ENCODE measurements at places on chromosomes 1 and 21.
A peak's percentile ranks its signal among the peaks of the same experiment; 100 is the strongest.

DNA sequence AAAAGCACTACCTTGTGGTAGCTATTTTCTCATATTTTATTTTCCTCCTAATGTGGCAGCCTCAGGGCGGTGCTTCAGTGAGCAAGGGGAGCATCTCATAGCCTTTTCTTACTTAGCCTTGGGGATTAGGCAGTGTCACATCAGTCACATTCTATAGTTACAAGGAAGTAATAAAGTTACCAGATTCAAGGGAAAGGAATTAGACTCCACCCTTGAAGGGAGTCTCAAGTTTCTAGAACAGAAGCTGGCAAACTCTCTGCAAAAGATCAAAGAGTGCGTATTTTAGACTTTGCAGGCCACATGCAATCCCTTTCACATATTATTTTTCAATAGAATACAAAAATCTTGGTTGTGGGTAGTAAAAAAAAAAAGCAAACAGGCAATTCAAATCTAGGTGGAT is 350.4 kb downstream of the AMY1C start:
- DNase-seq: no peak

DNA sequence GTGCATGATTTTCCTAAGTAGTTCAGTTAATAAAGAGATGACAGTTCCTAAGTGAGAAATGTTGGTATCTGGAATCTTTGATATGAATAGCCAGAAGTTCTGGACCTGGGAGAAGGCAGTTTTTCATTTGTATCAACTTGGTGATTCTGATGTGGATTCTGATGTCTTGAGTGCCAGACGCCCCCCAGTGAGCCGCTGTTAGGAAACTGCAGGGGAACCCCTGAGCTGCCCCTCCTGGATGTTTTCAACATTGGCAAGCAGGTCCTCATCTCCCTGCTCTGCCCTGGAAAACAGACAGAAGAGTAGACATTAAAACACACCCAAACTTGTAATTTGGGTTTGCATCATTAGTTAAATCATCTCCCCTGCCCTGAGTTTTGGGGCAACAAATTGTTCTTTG is 7.4 kb downstream of the ETS2 start:
- no peak for DNase-seq

- DNase-seq: no peak
Observed at GRCh38 chr21:44952116-44952928, 12.5 kb downstream of the SLX9 start.

GRCh38 chr1:198656500-198656932 is 17.7 kb downstream of the PTPRC start:
- peak; percentile 83 for DNase-seq

GRCh38 chr1:206497363-206497762 is 10.0 kb upstream of the RASSF5 start:
- DNase-seq: no peak

- DNase-seq: no peak
Observed at GRCh38 chr21:36386031-36386642, 945 bp downstream of the CHAF1B start.

Measured in activated CD4-positive, alpha-beta T cell treated with anti-CD3 and anti-CD28 coated beads for 4 hours (primary cell).